ENCODE measurements at places on chromosomes 2 and 18.

- DNase-seq = no peak
Observed at GRCh38 chr2:239238381-239238780, 162.4 kb downstream of the HDAC4 start.

DNA sequence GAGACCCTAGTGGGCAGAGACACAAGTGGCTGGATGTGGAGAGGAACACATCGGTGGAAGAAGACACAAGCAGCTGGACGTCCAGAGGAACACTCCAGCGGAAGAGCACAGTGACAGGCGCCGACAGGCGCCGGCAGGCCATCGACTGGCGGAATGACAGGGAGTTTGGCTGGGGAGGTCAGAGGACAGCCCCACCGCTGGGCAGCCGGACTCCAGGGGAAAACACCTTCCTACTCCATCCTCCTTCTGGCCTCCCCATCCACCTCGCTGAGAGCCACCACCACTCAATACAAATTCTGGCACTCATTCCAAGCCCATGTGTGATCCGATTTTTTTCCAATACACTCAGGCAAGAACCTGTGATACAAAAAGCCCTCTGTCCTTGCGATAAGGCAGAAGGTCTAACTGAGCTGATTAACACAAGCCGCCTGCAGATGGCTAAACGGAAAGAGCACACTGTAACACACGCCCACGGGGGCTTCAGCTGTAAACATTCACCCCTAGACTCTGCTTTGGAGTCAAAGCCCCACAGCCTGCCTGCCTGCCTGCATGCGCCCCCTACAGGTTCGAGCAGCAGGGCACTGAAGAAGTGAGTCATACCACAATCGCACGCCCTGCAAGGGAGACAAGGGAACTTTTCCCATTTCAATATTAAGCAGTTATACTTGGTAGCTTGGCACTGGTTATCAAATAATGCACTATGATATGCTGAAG is 50.2 kb upstream of the LRP1B start:
- DNase-seq = no peak

- DNase-seq = no peak
Observed at GRCh38 chr2:167581961-167582574, 665.3 kb downstream of the STK39 start.

GRCh38 chr2:218781691-218782527 is at the start of gene CYP27A1:
TSS of gene CYP27A1 (plus strand) at chr2:218782147. CDS start at chr2:218782183, 36 bp downstream.
- DNase-seq = no peak

DNA sequence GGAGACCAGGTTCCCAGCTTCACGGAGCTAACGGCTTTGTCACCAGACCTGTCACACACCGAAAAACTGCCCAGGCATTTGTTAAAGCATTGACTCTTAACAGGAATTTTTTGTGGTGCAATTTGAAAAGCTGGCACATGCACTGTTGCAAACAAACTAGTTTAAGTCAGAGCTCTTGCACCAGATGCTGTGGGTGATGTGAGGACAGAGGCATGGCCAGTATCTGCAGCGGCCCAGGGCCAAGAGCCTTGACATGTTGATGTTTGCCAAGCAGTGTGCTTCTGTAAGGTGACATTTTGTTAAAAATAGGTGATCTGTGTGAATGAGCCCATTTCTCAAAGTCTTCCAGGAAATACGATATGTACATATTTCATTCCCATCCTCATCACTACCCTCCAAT is 142.5 kb downstream of the MTCL1 start:
- DNase-seq = no peak

- DNase-seq = no peak
Observed at GRCh38 chr2:25881764-25882163, 3.5 kb upstream of the ASXL2 start.

DNA sequence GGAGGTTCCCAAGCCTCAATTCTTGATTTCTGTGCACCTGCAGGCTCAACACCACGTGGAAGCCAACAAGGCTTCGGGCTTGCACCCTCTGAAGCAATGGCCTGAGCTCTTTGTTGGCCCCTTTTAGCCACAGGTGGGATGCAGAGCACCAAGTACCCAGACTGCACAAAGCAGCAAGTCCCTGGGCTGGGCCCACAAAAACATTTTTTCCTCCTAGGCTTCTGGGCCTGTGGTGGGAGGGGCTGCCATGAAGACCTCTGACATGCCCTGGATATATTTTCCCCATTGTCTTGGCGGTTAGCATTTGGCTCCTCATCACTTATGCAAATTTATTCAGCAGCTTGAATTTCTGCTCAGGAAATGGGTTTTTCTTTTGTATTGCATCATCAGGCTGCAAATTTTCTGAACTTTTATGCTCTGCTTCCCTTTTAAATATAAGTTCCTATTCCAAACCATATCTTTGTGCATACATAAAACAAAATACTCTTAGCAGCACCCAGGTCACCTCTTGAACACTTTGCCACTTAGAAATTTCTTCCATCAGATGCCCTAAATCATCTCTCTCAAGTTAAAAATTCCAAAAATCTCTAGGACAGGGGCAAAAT is 9.0 kb upstream of the MATN3 start:
- DNase-seq = no peak

DNA sequence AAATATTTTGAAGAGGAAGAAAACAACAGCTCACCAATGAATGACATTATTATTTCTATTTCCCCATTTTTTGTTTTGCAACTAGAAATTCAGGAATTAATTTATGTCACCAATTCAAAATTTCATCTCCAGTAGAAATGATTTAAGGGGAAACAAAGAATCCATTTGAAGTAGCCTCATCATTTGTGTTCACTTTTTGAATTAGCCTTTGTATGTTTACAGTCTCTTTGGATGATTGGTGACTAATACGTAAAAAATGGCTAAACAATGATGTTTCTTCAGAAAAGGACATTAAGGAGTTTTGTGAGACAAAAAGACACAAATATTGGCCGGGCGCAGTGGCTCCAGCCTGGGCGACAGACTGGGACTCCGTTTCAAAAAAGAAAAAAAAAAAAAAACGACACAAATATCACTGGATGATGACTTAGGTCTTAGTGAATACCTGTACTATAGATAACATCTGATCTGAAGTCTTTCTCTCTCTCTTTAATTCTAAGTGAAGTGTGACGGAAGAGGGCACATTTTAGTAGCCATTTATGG is 313.2 kb downstream of the PIK3C3 start:
- DNase-seq = no peak

GRCh38 chr2:25215948-25216679 is 47.7 kb upstream of the POMC start:
- DNase-seq = no peak

Data from pulmonary artery endothelial cell (primary cell).